NCI-H2171 treated with DMSO at 0.1 percent for 48 hours (cell line): ENCODE measurements at places on chromosomes 6 and 20.

DNA sequence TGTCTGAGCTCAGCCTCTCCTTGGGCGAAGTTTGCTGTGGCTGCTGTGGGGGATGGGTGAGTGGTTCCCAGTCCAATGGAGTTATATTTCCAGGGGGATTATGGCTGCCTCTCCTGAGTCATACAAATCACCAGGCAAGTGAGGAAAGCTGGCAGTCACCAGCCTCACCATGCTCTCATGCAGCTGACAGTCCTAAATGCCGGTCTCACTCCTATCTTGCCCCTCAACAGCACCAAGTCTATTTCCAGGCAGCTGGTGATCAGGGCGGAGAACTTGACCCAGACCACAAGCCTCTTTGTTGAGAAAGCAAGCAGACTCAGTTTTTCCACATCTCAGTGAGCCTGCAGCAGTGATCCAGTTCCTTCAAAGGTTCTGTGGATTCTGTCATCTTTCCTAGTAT, 98.9 kb downstream of the TBC1D32 start:
- no peak for DNase-seq

- no peak for DNase-seq
These were observed 30.0 kb downstream of the BRPF3 start for GRCh38 chr6:36226438-36227047.

DNA sequence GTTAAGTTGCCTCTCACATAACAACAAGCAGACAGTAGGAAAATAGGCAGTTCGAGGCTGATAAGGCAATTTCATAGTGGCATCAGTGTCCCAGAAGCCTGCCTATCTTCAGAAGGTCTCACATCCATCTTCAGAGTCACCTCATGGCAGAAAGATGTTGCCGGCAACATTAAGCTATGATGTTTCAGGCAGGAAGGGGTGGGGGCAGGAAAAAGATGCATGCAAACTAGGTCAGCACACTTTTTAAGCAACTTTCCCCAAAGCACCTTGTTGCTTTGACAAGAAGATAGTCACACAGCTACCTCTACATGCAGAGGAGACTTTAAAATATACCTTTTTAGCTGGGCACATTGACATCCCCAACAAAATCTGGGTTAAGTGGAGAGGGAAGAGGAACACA, 43.2 kb upstream of the SMIM8 start:
- DNase-seq = no peak

DNA sequence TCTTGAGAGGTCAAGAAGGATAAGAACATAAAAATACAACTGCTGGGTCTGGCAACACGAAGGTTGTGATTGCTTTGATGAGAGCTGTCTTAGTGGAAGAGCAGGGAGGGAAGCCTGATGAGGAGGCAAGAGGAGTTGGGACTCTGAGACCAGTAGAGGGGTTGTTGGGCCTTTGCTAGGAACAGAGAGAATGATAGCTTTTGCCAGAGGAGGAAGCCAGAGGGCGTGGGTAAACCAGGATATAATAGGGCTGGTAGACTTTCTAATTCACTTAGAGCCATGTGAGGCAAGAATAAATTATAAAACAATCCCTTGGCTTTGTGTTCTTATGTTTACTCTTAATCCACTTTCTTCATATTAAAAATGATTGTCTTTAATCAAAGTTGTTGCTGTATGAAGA, 78.6 kb downstream of the RCAN2 start:
- DNase-seq = no peak

GRCh38 chr20:23602241-23602640, 3.5 kb downstream of the CST9 start:
- no peak for DNase-seq

- DNase-seq = no peak
These were observed 71.3 kb upstream of the STXBP5 start for GRCh38 chr6:147132889-147133288.

DNA sequence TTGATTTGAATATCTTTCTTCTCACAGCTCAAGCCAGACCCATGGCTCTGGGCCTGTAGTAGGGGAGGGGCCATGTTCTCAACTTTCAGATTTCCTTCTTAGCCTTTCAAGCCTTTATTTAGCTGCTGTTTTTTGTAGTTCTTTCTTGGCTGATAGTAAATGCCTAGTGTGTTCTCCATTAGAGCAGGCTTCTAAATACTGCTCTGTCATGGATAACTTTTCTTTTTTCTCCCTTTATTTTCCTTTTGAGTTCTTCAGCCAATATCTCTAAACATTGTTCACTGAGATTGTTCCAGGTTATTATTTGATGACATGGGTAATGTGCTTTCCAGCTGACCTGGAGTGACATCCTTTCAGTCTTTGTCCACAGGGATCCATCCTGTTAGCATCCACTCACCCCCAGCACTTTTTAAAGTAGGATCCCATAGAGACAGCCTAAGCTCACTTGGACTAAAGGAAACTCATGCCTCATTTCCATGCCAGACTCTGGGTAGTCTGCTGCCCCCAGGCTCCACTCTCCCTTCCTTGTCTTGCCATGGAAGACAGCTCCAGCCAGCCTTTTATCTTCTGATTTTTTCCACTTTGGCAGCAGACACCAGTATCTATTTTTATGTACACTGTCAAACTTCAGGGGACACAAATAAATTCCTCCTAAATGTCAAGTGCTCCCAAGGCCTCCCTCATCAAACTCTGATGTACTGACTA, 645.6 kb downstream of the RNF144B start:
- DNase-seq = no peak

- no peak for DNase-seq
These were observed 137.3 kb downstream of the FOXC1 start for GRCh38 chr6:1747003-1747402.

DNA sequence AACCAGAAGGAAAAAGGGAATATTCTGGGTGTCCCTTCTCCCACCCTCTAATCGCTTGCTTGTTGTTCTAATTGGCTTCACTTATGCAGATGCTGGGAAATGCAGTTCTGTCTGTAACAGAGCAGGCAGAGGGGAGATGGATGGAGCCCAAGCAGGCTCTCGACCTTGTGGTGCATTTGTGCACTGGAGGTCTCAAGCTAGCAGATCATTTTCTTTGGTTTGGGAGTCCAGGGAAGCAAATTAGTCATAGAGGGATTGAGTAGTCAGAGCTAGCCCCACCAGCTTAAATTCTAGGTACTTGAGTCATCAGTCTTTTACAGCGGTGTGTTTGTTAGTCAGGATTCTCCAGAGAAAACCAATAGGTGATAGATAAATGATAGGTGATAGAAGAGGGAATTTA, 234.7 kb upstream of the ECI2 start:
- no peak for DNase-seq

DNA sequence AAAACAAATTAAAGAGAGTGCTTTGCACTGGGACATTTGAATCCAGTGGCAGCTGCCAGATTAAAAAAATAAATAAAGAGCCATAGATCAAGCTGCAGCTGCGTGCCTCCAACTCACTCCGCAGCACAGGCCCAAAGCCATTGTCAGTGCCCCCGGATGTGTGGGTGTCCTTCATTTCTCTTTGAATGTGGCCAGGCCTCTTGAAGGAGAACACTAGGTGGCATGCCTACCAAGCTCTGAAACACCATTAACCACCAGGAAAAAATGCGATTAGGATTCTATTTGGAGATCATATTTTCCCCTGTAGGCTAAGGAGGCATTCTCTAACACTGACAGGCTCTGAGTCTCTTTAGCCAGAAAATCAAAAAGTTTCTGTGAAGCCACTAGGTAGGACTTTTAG, 549.8 kb downstream of the PRKN start:
- DNase-seq = no peak

GRCh38 chr20:54126806-54127655, 46.8 kb downstream of the CYP24A1 start:
- DNase-seq = no peak

DNA sequence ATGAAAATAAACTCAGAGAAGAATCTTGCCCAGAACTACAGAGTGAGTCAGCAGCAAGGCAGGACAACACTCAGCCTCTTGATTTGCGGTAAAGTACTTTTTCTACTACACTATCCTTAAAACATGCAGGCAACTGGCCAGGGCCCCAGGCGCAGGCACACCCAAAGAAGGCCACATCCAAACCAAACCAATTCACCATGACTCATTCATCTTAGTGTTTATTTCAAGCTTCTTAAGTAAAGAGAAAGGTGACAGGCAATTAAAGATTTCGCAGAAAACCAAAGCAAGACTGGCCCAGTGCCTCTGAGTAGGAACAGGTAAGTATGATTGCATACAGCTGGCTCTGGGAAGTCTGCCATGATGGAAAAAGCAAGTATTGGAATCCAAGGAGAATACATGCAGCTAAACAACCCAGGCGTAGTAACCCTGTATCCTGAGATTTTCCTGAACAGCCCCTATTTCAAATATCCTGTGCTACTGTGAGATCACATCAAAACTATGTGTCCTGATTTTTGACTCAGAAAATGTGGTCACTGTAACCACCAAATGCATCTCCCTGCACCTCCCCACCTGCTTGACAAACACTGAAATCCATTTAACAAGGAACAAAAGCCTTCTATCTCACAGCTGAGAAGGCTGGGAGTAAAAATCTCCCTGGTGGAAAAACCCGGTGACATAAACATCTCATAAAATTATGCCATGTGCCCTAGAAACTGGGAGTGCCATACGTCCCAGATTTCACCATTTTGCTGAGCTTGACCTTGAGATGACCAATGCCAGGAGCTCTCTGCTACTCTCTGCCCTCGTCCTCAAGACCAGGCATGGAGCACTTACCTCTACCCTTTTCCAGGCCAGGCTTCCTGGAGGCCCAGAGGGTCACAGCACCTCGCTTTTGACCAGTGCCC, 12.4 kb downstream of the WFDC3 start:
- no peak for DNase-seq

DNA sequence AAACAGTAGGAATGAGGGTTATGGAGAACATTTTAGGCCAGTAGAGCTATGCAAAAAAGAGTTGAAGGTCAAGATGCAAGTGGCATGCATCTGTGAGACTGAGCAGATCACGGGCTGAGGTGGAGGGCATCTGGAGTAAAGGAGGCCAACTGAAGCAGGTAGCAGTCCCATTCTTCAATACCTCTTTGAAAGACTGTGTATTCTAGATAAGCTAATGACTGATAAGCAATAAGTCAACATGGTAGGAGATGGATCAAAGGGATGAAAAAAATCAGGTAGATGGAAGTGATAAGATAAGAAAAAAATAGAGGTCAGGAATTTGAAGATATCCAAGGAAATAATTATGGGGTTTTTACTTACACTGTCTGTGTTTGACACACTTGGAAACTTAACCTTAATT, 55.6 kb downstream of the ARMC2 start:
- DNase-seq = no peak

DNA sequence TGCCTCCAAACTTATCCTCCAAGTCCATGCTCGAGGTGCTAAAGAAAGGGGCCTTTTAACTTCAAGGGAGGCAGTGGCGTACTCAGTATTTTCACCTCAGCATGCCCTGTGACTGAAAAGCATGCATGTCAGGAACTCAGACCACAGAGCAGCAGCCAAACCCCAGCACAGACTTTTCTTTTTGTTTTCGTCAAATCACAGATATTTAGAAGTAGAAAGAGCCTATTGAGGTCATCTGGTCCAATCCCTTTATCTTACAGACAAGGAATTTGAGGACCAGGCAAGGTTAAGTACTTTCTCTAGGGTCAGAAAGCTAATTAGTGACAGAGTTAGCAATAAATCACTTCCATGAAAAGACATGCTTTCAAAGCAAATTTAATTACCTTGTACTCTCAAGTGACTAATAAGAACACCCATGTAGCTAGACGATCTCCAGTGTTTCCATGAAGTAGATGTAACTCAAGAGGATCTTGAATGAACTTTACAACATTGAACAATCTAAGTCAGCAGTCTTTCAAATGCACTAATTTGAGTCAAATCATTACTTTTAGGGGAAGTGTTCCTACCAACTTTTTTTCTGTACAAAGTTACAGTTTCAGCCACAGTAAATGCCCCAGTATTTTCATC, 35.9 kb downstream of the MOXD1 start:
- DNase-seq = no peak

- no peak for DNase-seq
These were observed 26.6 kb upstream of the DAAM2 start for GRCh38 chr6:39765508-39766065.

- peak; percentile 12 for DNase-seq
These were observed 445.4 kb upstream of the DEFB115 start for GRCh38 chr20:30811885-30812671.

GRCh38 chr20:61311656-61312387, 59.8 kb downstream of the CDH4 start:
- no peak for DNase-seq

- DNase-seq = peak; percentile 49
These were observed 120.7 kb upstream of the ZFP64 start for GRCh38 chr20:52312132-52312729.

DNA sequence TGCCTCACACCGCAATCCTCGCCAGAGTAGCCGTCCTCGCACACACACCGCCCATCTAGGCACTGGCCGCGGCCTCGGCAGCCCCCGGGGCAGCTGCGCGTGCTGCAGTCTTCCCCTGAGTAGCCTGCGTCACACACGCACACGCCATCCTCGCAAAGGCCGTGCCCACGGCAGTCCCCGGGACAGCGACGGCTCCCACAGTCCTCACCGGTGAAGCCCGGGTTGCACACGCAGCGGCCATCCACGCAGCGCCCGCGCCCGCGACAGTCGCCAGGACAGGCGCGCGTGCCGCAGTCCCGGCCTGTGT, 13.1 kb downstream of the TNXB start:
- DNase-seq = no peak

DNA sequence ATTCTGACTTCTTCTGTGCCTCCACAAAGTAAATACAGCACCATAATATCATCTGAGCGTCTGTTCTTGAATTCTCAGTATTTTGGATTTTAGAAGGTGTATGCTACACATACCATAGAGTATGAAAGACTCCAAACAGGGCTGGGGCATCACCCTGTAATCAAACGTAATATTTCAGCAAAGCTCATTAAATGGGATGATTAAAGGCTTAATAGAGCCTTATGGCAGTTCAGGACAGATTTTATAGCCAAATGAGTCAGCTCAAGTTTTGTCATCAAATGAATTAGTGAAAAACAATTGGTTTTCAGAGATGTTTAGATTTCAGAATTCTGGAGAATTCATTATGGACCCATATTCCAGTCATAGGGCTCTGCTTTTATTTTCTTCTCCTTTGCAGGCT, 68.9 kb downstream of the TULP4 start:
- DNase-seq = no peak

DNA sequence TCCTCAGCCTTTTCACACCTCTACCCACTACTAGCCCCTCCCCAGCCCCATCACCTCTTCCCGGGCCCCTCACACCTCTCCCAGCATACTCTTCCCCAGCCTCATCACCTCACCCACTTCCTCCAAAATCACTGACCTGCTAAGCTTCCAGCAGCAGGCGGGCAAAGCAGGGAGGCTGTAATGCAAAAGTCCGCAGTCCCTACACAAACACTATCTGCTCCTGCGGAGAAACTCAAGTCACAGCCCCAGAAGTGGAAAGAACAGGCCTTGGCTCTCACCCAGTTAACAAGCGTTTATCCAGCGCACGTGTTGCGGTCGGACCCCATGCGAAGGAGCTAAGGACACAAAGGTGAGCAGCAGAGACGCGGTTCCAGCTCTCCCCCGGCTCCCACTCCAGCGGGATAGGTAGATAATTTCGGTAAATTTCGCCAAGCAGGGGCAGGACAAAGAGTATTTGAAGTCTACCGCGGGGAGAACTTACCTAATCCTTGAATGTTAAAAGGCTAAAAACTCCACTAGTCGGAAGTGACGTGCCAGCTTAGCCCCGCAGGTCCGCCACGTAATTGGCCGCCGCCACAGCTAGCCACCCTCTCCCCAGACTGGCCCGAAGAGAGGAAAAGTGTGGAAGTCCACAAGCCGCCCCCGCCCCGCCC, 728 bp upstream of the TRIM39 start:
- peak; percentile 80 for DNase-seq
